ENCODE measurements at places on chromosomes 13 and 19. TPM values are rescaled to one million over a fixed set of nuclear protein-coding genes. Genes with fewer than 3 reads are reported as not detected.
A peak's percentile ranks its signal among the peaks of the same experiment; 100 is the strongest.

Gene TSHZ3
- total RNA-seq, result 3.0 TPM

Gene LRRC8E
- 20.8 TPM for total RNA-seq

Gene NOTCH3
- 253 TPM for total RNA-seq

Gene SHISA7
- total RNA-seq, result 0.08 TPM

Gene KATNAL1
- total RNA-seq, result 8.2 TPM

Gene FCHO1
- total RNA-seq, result 48.2 TPM

Gene MED4
- 46.3 TPM for total RNA-seq

Gene SLC5A5
- not detected for total RNA-seq

Gene C5AR2
- total RNA-seq, result 2.1 TPM

Gene PRX
- 4.1 TPM for total RNA-seq

Gene RAB3D
- total RNA-seq, result 132 TPM

Gene USHBP1
- total RNA-seq, result 1.7 TPM

Gene SERP2
- total RNA-seq, result 1.4 TPM

Gene IGFL2
- total RNA-seq, result 39.2 TPM

Gene PSG1
- total RNA-seq, result not detected

Gene UPF1
- 88.9 TPM for total RNA-seq

DNA sequence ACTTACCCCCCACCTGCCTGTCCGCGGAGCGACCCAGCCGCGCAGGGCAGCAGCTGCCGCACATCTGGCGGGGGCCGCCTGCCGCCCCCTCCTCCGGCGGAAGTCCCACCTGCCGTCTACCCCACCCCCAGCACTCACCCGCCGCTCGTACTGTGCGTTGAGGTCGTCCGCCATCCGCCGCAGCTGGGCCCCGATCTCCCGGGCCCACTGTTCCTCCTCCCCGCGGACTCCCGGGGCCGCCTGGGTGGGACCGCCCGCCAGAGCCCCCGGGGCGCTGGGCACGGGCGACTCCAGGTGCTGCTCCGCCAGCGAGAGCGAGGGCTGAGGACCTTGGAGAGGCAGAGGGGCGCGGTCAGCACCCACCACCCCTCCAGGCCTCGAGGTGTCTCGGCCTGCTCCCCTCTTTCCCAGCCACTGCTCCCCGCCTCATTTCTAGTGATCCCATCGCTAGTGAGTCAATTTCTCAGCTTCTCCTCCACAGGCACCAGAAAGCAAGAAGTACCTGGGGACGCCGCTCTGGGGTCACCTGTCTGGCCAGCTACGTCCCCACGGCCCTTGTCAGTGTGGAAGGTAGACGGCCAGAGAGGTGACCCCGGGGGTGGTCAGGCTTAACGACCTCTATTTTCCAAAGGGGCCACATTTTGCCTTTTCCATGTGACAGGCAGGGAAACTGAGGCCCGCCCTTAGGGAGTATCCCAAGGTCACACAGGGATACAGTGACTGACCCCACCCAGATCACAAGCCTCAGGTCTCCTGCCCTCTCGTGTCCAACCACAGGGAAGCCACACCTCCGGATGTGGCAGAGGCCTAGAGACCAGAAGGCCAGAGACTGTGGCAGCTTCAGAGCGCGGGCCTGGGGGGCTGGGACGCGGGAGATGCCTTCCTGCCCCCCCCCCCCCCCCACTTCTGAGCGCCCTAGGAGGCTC, 4.3 kb downstream of the BBC3 start:
- peak; percentile 91 for DNase-seq

DNA sequence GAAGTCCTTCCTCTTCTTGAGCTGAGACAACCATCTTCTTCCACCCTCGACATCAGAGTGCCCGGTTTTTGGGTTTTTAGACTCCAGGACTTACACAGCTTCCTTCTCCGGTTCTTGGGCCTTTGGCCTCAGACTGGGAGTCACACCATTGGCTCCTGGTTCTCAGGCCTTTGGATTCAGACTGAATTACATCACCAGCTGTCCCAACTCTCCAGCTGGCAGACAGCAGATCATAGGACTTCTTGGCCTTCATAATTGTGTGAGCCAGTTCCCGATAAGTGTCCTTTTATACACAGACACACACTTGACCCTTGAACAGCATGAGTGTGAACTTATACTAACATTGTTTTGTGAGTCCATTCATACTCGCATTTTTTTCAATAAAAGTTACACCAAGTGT, 166.0 kb upstream of the UBL3 start:
- no peak for DNase-seq

GRCh38 chr19:55694241-55694655, 19.2 kb downstream of the EPN1 start:
- DNase-seq, result no peak

- no peak for DNase-seq
Measured at GRCh38 chr13:92317066-92317465, 909.5 kb upstream of the GPC6 start.

DNA sequence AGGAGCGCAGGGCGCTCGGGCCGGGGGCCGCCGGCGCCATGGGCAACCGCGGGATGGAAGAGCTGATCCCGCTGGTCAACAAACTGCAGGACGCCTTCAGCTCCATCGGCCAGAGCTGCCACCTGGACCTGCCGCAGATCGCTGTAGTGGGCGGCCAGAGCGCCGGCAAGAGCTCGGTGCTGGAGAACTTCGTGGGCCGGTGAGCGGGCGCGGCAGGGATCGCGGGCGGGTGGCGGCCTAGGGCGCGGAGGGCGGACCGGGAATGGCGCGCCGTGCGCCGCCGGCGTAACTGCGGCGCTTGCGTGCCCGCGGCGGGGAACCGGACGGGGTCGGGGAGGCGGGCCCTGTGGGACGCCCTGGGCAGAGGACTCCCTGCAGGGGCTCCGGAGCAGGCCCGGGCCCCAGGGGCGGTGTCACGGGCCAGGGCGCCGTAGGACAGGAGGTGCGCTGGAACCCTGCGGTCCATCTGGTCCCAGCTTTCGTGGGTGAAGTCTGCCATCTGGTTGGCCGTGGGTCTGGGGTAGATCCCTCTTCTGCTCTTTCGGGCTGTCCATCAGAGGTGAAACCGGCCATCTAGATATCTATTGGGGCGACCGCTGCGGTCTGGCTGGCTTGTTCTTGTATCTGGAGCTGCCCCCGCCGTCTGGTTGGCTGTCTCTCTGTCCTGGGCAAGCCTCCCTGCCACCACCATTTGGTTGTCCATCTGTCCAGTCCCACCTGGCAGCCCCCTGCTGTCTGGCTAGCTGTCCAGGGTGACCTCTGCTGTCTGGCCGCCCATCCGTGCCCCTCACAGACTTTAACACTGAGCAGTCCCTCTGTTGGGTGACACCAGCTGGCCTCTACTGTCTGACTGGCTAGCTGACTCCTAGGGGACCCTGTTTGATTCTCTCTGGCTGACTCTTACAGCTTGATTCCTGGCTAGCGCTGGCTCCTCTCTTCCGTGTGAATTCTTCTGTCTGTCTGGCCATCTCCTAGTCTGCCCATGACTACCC, 622 bp downstream of the DNM2 start:
- peak; percentile 75 for DNase-seq

- DNase-seq, result no peak
Measured at GRCh38 chr13:46126552-46127357, 21.9 kb upstream of the CPB2 start.

GRCh38 chr19:12965812-12966135, 3.6 kb upstream of the DAND5 start:
- no peak for DNase-seq

DNA sequence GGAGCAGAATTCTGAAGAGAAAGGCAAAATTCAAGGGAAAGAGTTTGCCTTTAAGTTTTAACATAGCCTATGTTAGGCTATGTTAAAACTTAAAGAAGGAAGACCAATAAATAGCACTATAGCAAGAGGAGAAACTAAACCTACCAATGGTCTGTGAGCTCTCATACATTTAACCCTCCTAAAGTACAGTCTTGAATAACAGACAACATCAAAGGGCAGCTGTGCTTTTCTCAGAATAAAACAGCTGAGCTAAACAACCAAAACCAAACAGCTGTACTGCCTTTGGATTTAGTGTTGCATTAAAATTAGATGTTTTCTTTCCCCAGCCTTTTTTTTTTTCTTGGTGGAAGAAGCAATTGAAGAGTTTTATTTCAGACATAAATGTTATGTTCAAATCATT, 34.0 kb downstream of the KLF5 start:
- no peak for DNase-seq

DNA sequence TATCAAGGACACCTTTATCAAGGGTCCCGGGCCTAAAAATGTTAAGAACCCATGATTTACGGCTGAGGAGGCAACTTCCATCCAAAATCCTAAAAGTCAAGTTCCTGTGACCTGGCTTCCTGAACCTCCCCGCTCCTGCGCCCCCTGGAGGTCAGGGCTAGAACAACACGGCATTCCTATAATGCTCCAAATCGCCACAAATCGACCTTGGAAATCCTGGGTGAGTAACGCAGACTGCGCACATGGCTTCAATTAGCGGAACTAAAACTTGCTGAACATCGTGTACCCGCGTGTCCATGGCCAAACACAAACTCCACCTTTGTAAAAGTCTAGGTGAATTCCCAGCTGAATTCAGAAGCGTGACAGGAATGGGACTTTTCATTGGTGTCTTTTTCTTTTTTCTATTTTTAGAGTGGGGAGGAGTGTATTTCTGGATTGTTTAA, 4.3 kb upstream of the C5AR1 start:
- peak; percentile 91 for DNase-seq

GRCh38 chr19:3520166-3521103, 14.3 kb downstream of the FZR1 start:
- no peak for DNase-seq

GRCh38 chr13:95083758-95084157, 217.5 kb downstream of the ABCC4 start:
- DNase-seq, result no peak

DNA sequence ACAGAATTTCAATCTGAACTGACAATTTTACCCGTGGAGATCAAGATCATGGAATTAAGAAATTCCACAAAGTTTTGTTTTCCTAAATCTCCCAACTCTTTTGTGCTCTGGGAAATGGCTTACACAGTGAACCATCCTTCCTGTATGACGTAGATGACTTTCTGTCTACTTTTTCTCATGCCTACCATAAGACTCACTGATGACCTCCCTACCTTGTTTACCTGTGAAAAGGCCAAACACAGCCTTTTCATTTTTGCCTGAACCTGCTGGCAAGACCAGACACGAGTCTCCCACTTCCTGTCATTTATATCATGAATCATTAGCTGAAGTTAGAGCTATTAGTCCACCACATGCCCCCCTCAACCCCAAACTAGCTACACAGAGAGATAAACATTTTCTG, 4.6 kb upstream of the KBTBD6 start:
- DNase-seq, result no peak

DNA sequence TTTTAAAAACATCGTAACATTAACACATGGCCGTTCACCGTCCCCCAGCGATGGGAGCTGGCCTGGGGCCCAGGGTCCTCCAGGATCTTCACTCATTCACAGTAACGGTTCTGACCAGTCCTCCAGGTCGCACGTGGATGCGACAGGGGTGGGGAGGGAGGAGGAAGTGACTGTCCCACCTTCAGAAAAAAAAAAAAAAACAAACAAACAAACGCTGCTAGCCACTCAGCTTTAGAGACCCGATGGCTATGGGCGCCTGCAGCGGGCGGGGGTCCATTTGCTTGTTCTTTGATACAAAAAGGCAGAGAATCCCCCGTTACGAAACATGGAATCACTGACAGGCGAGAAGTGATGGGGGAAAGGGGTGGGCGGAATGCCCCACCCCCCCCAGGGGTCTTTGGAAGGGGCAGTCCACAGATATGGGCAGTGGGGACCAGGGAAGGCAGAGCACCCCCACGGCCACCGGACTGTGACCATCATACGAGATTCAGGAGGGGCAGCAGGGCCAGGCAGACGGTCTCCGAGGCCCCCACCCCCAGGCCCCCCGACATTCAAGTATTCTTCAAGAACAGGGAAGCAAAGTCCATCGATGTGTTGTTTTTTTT, 13.3 kb downstream of the MKNK2 start:
- DNase-seq, result peak; percentile 73

GRCh38 chr19:38883286-38883685, 5.2 kb upstream of the RINL start:
- DNase-seq, result no peak

GRCh38 chr13:90793261-90793820, 554.1 kb upstream of the MIR17HG start:
- no peak for DNase-seq

DNA sequence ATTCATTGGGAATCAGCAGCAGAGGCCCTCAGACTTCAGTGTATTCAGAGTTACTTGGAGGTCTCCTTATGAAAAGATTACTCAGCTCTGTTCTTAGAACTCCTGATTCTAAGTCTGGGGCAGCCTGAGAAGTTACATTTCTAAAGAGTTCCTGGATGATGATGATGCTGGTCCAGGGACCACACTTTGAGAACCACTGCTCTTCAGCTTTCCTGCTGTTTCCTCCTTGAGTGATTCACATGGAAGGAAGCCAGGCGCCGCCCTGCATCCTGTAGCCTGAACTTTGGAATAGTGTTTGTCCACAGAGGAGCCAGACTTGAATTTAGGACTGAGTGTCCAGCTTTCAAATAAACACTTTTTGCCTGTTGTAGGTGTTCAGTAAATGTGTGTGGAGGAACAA, 2.9 kb downstream of the CEBPG start:
- DNase-seq, result peak; percentile 85

DNA sequence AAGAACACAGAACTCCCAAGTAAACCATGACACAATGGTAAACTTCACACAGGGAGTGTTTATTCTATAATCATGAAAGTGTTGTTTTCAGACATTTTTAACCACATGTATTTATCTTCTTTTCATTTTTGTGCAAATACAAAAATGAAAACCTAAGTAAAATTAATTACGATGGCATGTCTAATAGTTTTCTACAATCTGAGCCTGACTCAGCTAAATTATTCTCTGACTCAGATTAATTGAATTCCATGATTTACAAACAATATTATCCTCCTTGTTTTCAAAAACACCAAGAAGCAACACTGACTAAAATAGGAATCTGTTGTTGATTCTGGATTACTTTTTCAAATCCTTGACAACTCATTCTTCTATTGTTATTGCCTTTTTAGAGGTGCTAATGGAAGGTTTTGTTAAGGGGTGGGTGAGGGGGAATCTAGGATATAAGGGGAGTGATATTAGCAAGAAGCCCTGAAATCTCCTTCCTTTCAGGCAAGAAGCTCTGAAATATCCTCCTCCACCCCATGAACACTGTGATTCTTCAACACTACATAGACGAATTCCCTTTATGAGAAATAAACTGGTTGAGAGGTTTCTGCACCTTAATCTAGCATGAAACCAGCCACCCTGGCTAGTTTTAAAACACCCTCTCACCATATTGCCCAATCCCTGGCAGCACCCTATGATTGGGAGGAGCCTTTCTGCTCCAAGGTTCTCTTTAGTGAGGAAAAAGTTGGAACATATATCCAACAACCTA, 1057.7 kb upstream of the PCDH20 start:
- no peak for DNase-seq
